ENCODE measurements at places on chromosomes 2 and 18.
A peak's percentile ranks its signal among the peaks of the same experiment; 100 is the strongest.

- no peak for DNase-seq
These were observed 353.2 kb upstream of the CWC22 start for GRCh38 chr2:180360283-180360618.

DNA sequence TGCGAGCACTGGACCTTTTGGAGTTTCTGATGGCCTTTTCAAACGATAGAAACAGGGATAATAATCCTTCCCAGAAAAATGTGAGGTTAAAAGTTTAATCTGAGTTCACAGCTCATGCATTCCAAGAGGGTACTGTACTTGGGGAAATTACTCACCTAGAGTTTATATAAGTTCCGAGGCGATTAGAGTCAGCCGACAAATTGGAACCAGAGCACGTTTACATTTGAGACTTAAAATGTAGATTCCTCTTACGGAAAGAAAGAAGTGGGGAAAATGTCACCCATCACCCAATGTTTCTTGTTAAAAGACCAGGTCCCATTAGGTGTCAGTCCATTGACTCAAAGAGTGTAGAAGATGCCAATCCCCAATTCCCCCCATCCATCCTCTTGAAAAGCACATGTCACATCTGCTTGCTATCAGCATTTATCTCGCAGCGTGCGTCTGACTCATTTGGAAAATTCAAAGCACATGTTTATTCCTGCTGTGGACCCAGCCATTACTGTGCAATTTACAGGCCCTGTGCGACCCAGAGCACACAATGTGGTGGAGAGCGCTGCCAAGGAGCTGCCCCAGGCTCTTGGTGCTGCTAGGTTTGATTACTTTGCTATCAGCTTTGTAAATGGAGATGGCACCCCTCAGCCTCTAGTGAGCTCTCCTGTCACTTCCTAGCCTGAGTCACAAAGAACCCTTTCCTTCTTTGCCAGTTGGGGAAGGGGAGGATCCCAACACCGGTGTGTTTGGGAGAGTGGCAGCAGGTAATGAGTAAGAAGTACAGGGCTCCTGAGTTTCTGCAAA, 104.8 kb downstream of the COLEC12 start:
- no peak for DNase-seq

DNA sequence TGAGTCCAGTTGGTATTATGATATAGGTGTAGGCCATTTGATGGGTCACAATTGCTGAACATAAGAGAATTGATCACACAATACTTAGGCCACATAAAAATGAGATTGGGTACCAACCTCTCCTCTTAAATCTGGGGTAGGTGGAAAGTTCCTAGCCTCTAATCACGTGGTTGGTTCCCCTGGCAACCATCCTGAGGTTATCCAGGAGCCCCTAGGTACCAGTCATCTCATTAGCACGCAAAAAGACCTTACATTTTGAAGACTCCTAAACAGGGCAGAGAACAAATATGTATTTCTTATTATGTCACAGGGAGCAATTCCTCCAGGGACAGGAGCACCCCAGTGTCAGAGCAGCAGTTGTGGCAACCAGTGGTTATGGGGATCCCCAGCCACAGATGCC, 12.7 kb upstream of the SELENOI start:
- DNase-seq, result no peak

DNA sequence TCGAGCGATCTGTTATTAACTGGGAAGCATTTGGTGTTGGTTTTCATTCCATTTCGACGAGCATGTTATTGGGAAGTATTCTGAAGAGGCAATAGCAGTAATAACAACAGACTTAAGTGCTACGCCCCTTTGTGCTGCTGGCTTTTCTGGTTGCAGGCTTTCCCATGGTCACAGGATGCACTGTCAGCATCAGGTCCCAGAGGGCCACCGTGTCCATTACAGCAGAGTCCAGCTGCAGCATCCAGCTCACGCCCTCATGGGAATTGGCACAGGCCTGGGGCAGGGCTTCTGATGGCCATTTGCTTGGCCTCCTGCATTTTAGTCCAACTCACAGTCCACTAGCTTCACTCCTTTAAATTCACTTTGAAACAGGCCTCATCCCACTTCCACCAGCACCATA, 44.4 kb downstream of the BCL2L11 start:
- DNase-seq, result no peak

GRCh38 chr2:184564092-184564491, 34.2 kb upstream of the ZNF804A start:
- DNase-seq, result no peak

GRCh38 chr18:54845787-54846186, 17.5 kb downstream of the RAB27B start:
- DNase-seq, result no peak

- no peak for DNase-seq
These were observed 7.3 kb upstream of the ATL2 start for GRCh38 chr2:38384338-38384737.

DNA sequence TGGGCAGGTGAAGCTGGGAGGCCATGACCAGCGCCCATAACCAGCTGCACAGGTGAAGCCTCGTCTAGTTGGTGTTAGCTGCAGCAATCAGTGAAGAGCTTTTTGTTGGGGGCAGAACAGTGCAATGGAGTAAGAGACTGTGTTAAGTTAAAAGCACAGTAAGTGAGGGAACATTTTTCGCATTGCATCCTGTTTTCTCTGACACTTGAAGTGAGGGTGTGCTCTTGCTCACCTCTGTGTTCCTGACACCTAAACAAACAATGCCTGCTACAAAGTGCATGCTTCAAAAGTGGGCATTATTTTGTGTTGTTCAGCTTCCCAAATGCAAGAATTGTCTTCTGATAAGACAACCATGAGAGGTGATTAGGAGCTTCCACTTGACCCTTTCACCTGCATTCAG, 324.0 kb upstream of the ACVR2A start:
- DNase-seq, result no peak

- DNase-seq, result no peak
These were observed 75.1 kb downstream of the SH3BP4 start for GRCh38 chr2:235026649-235027557.

GRCh38 chr2:133324150-133324561, 244.1 kb downstream of the NCKAP5 start:
- DNase-seq, result no peak

- peak; percentile 11 for DNase-seq
These were observed 69.3 kb upstream of the MCFD2 start for GRCh38 chr2:46984642-46985476.

GRCh38 chr2:46142546-46143428, 154.4 kb upstream of the EPAS1 start:
- no peak for DNase-seq

DNA sequence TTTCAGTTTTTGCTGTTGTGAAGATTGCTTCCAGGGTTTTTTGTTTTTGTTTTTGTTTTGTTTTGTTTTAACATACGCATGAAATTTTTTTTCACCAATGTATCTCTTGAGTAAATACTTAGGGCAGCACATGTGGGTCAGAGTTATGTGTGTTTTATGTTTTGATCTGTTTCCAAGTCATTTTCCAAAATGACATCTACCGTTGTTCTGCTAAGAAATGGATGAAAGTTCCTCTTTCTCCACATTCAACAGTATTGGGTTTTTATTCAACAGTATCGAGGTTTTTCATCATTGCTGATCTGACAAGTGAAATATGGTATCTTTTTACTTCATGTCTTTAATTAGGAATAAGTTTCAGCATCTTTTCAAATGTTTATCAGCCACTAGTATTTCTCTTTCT, 16.7 kb downstream of the RNF144A start:
- no peak for DNase-seq

DNA sequence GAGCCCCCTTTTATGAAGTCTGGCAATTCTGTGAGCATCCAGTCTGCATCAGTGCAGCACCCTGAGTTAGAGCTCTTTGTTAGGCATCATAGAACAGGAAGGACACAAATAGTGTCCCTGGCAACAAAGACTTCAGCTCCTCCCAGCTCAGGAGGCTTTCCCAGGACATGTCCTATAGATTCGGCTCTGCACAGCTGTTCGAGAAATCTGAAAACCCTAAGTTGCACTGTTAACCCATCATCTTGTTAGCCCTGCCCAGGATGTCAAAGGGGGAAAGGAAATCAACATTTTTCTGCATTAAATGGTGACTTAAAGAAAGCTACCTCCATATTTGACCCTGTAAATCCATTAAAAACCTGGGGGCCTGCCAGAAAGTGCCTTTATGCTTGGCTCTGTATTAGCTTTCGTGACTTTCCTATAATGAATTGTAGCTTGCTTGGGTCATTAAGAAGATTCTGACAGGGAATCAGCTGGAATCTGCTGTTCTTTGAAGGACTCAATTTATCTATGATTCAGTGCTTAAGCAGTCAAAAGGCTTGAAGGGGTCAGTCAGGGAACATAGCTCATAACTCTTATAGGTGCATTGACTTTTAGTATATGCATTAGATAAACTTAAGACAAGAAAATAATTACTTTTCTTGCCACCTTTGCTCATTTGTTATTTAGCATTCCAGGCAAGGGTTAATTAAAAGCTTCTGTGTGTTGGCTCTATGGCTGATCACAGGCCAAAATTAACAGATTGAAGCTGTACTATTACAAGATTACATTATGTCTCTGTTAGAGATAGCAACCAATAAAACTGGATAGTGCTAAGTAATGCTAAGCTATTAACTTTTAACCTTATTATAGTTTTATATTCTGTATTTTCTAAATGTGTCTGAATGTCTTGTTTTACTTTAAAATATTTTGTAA, 20.6 kb downstream of the ERMN start:
- no peak for DNase-seq

- no peak for DNase-seq
These were observed 22.4 kb downstream of the PTPN2 start for GRCh38 chr18:12861637-12862036.

DNA sequence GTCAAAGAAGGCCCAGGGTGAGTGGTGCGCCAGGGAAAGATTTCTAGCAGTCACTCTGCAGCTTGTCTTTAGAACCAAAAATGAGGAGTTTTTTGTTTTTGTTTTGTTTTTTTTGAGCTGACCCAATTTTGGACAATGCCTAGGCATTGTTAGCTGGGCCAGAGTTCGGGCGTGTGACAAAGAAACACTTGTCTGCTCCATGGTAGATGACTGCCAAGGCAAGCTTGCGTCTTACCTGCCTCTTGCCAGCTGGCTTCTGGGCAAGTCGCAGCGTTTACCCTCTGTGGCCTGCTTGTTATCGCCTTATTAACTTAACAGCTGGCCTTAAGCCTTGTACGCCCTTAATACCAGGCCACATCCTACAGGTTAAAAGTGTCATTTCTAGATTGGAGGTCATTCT, 114.3 kb downstream of the GALNT1 start:
- no peak for DNase-seq

DNA sequence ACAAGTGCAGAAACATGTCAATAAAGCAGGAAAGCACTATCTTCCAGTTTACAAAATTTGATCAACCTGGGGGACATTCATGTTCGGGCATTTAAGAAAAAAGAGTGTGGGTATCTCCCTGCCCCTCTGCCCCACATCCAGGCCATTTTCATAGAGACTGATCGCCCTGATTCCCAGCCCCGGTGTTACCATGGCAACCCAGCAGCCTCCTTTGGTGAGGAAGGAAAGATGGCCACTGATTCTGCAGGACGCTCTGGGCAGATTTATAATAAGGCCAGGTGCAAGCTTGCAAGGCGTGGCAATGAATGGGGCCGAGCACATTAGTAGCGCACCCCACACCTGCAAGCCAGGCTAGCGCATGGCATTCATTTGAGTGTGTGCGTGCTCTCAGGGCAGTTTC, 36.7 kb upstream of the ARL4C start:
- no peak for DNase-seq

GRCh38 chr2:178419123-178419522, 31.9 kb downstream of the PRKRA start:
- DNase-seq, result no peak

- no peak for DNase-seq
These were observed 60.0 kb downstream of the DGKD start for GRCh38 chr2:233414273-233414654.

DNA sequence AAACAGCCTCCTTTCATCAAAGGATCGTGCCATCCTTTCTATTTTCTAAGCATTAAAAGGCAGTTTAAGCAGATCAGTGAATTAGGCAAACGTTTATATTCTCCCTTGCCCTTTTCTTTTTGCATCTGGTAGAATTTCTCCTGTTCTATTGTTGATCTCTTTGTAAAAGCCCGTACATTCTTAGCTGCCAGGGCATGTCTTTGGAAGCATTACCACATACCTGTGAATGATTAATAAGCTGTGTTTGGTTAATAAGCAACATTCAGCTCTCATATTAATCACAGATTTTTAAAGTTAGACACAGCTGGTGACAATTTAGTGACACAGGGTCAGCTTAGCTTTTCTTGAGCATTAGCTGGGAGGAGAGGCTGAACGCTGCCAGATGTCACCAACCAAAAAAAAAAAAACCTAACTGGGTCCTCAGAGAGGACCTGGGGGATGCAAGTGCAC, 33.8 kb upstream of the CYP1B1 start:
- no peak for DNase-seq

GRCh38 chr2:96771796-96772618, 11.3 kb downstream of the CNNM4 start:
- DNase-seq, result no peak

DNA sequence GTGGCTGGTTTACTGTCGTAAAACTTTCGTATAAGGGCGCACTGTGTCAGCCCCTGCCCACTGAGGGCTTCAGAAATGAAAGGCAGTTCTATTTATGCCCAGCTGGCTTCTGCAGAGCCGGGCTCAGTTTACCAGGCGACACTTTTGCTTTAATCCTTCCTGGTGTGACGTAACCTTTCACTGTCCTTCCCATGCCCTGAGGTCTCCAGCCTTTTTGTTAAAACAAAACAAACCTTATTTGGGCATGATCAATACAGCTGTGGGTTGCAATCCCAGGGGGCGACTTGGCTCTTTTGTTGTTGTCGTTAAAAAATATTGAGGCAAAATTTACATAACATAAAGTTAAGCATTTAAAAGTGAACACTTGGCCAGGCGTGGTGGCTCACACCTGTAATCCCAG, 85.3 kb downstream of the AGAP1 start:
- DNase-seq, result no peak

- DNase-seq, result no peak
These were observed 35.7 kb downstream of the C18orf63 start for GRCh38 chr18:74351354-74351753.

DNA sequence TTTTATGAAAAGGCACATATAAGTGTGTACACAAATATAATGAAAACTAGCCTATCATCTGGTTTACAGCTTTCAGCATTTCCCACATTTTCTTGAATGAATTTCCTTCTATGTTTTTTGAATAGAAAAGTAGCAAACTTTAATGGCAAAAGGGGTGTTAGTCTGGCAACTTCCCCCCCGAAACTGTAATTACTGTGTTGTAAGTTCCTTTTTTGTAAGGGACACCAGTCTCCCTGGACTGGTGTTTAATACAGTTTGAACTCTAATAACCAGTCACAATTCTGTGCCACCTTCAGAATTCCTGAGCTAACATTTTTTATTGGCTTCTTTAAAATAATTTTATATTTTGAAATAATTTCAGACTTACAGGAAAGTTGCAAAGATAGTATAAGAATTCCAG, 94.2 kb downstream of the ACSL3 start:
- DNase-seq, result no peak

- no peak for DNase-seq
These were observed 27.9 kb downstream of the COL3A1 start for GRCh38 chr2:189002079-189002478.

DNA sequence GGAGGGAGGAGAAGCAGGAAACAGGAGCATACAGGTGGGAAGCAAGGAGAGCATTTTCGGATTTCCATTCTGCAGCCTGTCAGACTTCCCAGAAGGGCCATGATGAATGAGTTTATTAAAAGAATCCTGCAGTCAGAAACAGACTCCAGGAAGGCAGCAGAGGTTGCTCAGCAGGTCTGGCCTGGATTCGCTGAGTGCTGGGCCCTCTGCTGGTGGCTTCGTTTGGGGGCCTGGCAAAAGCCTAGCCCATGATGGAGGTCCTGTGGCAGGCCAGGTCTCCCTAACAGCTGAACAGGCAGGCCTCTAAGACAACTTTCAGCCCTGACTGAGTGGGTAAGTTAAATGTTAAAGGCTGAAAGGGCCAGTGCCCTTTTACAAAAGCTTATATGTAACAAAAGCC, 108.2 kb upstream of the CAPN13 start:
- no peak for DNase-seq

Measured in CD4-positive, CD25-positive, alpha-beta regulatory T cell (primary cell).